ENCODE measurements at places on chromosomes 16 and 17.
A peak's percentile ranks its signal among the peaks of the same experiment; 100 is the strongest.

- no peak for DNase-seq
Observed at GRCh38 chr16:56841659-56842058, 23.3 kb upstream of the SLC12A3 start.

DNA sequence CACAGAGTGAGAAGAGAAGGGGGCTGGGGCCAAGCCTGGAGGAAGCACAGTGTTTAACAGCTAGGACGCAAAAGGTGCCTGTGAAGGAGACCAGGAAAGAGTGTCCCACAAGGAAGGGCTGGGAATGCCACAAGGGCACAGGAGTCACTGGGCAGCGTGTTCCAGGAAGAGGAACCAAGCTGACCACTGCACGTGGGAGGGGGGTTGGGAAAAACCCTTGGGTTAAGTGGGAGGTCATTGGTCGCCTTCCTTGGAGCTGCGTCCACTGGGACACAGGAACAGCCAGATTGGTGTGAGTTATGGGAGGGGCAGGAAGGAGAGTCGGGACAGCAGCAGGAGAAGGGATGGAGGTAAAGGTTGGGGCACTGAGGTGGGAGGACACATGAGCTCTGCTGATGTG, 12.9 kb downstream of the TTYH2 start:
- no peak for DNase-seq

- no peak for DNase-seq
Observed at GRCh38 chr16:2237102-2237482, 848 bp downstream of the DNASE1L2 start.

DNA sequence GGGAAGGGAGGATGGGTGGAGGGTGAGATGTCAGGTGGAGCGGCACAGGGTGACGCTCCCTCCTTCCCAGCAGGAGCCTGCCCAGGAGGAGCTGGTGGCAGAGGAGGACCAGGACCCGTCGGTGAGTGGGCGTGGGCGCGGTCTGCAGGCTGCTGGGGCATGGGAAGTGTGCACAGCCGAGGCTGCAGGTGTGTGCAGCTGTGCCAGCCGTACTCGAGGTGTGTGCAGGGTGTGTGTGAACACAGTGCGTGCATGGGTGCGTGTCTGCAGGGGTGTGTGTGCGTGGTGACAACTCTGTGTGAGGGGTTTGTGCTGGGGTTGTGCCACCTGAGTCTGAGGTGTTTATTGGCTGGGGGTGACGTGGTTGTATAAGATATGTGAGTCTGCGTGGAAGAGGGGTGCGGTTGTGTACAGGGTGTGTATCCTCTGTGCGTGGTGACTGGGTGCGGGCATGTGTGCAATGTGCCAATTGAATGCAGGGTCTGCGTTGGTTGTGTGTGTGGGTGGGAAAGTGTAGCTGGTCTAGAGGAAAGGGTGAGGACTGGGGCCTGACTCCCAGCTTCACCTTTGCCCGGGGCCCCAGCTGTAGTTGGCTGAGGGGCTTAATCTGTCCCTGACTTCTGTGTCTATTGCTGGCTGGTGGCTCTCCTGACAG, 670 bp downstream of the TNFSF12 start:
- peak; percentile 12 for DNase-seq

DNA sequence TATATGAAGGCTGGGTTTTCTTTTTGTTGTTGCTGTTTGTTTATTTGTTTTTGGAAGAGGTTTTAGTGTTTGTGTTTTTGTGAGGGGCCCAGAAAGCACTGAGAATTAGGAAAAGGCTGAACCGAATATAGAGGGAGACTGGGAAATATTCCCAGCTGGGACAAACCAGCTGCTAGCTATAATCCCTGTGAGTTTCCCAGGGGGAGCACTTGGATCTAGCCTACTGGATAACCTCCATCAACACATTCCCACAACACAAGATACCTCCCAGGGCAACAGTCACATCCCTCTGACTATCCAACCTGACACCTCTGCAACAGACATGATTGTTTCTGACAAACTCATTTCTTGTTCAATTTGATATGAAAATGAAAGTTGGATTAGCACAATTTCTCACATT, 16.7 kb downstream of the CDH11 start:
- DNase-seq: no peak

DNA sequence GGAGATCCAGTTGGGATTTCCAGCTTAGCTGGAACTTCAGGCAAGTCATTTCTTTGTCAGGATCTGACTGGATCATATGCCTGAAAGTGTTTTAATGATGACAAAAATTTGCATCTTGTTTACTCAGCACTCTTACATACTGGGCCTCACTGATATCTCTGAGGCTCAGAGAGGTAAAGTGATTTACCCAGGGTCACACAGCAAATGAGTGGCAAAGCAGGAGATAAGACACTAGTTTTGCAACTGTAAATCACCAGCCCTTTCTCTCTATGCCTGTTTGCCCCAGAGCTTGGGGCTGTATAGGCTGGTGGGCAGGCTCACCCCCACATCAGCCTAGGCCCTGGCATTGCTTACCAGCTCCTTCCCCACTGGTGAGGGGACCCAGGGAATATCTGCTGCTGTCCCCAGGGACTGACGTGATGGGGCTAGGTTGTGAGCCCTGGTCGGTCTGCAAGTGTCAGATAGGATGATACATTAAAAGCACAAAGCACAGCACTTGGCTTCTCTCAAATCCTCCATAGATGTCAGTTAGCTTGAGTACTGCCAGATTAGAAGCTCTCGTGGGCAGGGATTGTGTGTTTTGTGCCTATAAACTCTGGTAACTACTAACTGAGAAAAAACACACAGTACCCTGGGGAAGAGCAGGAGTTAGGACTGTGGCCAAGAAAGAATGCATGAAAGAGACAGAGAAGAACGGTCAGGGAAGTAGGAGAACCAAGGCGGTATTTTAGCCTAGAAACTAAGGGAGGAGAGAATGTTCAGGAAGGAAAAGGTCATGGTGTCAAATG, 165.4 kb downstream of the COPRS start:
- no peak for DNase-seq

DNA sequence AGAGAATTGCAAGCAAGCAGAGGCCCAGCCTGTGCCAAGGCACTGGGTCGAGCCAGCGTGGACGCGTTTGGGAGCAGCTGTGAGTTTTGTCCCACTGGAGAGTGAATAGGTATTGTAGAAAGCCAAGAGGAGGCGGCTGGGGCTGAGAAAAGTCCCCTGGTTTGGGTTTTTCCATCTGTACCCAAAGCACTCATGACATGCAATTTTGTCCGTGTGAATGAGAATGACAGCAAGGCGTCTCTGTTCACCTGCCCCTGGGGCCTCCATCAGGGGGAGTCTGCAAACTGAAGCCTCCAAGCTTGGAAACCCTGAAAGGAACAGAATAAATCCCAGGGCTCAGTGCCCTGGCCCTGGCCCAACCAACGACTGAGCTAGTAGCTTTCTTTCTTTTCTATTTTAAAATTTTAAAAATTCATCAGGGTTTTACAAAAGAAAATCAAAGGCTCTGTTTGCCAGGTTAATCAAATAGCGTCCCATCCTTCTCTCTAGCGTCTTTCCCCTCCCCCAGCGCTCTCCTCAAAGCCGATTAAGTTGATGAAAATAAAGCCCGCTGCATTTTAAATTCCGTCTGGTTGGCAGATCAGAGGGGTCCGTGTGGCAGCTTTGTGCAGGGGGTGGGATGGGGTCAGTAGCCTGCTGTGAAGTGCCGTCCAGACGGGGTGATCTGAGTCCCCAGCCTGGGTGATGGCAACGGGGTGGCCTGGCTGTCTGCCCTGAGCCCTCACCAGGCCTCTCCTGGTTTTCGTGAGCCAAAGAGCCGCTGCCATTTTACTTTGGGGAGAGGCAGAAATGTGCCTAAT, 171.0 kb downstream of the KATNIP start:
- DNase-seq: no peak

- no peak for DNase-seq
Observed at GRCh38 chr16:54090602-54091001, 196.0 kb downstream of the IRX3 start.

- DNase-seq: no peak
Observed at GRCh38 chr16:3908951-3909437, 28.5 kb upstream of the CREBBP start.
